ENCODE measurements at places on chromosomes 5 and 9. TPM values are rescaled to one million over a fixed set of nuclear protein-coding genes. Genes with fewer than 3 reads are reported as not detected.

GRCh38 chr5:84069608-84070179 is 315.0 kb downstream of the EDIL3 start:
- no peak overlapping the region for H3K27ac ChIP-seq
- no peaks in the 10 kb centered on the region for H3K27me3 ChIP-seq
- H3K36me3 ChIP-seq = no peaks in the 10 kb centered on the region
- no peak for DNase-seq
- no peaks in the 10 kb centered on the region for H3K4me1 ChIP-seq

- no peak within 1 kb of the TSS for H3K27ac ChIP-seq
- DNase-seq = no peak
- H3K4me1 ChIP-seq = no peaks in the 10 kb centered on the region
- H3K27me3 ChIP-seq = peaks cover 84% of the 10 kb centered on the region
- H3K4me3 ChIP-seq = no peak within 1 kb of the TSS
Measured at GRCh38 chr5:71719063-71719964, at the start of gene CARTPT. Gene CARTPT (plus strand): TSS chr5:71719275. CDS start chr5:71719294, 19 bp downstream.

The GABRB2 gene
- not detected for total RNA-seq

The NOXA1 gene
- 3.0 TPM for total RNA-seq

DNA sequence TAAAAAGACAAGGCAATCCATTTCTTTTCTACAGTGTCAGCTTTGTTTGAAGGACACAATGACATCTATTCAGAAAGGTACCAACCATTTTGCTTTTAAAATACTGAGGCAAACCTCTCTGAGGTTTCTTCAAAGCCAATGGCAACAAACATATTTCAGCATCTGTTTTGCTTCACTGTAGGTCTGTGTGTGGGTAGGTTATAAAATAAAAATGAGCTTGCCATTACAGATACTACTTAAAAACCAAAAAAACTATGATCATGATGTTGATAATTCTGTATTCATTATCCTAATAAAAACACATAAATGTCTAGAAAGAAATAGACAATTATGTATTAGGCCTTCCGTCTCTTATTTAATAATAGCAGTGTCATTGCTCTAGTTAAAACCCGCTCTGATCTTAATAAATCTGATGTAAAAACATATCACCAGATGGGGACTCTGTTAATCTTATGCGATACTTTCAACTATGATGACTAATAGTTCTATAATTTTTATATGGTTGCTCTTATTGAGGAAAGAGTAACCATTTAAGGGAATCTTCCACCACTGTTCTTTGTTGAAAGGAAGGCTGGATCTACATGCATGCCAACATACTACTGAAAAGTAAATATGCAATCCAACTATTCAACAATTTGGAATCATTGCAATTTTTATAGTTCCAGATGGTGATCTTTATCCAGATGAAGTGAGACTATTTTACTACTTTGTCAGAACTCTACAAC is 647.2 kb downstream of the PDE4D start:
- peaks cover 25% of the 10 kb centered on the region for H3K27me3 ChIP-seq
- H3K4me3 ChIP-seq = no peak overlapping the region
- H3K36me3 ChIP-seq = no peaks in the 10 kb centered on the region
- no peaks in the 10 kb centered on the region for H3K4me1 ChIP-seq
- no peak for DNase-seq
- no peak overlapping the region for H3K27ac ChIP-seq

DNA sequence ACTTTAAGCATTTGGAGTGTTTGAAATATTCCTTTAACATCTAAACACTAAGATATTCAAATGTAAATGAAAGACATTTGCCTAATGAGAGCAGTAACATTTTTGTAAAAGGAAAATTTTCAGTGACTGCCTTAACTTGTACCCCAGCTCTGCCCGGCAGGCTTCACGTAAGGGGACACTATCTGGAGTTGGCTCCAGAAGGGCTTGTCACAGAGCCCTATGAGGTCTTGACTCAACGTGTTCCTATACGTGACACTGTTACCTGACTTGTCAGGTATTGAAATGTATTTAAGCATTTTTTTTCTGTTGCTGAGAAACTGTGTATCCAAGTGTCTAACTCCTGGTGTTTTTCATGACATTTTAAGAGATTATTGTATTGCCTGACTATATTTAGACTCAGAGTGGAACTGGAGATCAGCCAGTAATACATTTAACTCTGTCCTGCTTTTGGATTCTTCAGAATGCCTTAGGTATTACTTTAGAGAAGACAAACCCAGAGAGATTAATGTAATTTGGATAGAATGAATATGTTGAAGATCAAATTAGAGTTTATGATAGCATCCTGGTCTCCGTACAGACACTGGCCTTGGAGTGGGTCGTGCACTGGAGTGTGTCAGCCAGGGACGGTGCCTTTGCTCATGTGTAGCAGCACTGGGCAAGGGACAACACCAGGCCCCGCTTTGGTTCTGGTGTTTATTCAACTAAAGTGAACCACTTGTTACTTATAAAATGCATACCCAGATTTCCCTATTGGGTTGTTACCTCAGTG is 34.6 kb upstream of the PHF2 start:
- no peak overlapping the region for H3K4me3 ChIP-seq
- H3K27me3 ChIP-seq = no peaks in the 10 kb centered on the region
- H3K4me1 ChIP-seq = peaks cover 3% of the 10 kb centered on the region

- peaks cover 9% of the 10 kb centered on the region for H3K4me1 ChIP-seq
- H3K27ac ChIP-seq = no peak overlapping the region
- no peak overlapping the region for H3K4me3 ChIP-seq
- H3K27me3 ChIP-seq = peaks cover 17% of the 10 kb centered on the region
- peaks cover 6% of the 10 kb centered on the region for H3K36me3 ChIP-seq
Measured at GRCh38 chr5:148961261-148962199, 101.3 kb downstream of the SH3TC2 start.

The HAVCR1 gene
- 1.4 TPM for total RNA-seq

The CFAP90 gene
- not detected for total RNA-seq

The HINT1 gene
- total RNA-seq = 264 TPM

- H3K27me3 ChIP-seq = peaks cover 77% of the 10 kb centered on the region
- no peak for DNase-seq
- H3K36me3 ChIP-seq = peaks cover 2% of the 10 kb centered on the region
- H3K4me3 ChIP-seq = no peak overlapping the region
Measured at GRCh38 chr9:21399956-21400355, 9.0 kb upstream of the IFNA8 start.

GRCh38 chr5:136613230-136613629 is 247.9 kb upstream of the TRPC7 start:
- no peak for DNase-seq
- H3K36me3 ChIP-seq = no peaks in the 10 kb centered on the region
- no peaks in the 10 kb centered on the region for H3K27me3 ChIP-seq
- H3K27ac ChIP-seq = no peak overlapping the region
- H3K4me1 ChIP-seq = no peaks in the 10 kb centered on the region
- H3K4me3 ChIP-seq = no peak overlapping the region

DNA sequence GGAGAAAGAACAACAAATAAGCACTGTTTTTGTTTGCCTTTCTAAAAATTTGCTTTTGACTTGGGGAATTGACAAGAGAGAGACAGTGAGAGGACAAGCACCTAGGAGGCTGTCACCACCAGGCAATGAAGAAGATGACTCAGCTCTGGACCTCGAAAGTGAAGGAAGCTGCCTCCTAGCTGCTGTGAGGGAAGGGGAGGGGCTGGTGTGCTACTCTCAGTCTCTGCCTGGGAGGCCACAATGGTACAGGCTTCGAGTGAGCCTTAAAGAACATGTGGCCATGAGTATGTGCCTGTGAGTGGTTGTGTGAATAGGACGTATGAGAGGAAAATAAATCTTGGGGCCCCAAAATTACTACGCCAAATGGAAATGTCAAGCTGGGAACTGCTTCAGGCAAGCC is 7.1 kb upstream of the PLK2 start:
- DNase-seq = no peak
- H3K27me3 ChIP-seq = peaks cover 17% of the 10 kb centered on the region
- peaks cover 4% of the 10 kb centered on the region for H3K4me1 ChIP-seq
- no peak overlapping the region for H3K4me3 ChIP-seq

DNA sequence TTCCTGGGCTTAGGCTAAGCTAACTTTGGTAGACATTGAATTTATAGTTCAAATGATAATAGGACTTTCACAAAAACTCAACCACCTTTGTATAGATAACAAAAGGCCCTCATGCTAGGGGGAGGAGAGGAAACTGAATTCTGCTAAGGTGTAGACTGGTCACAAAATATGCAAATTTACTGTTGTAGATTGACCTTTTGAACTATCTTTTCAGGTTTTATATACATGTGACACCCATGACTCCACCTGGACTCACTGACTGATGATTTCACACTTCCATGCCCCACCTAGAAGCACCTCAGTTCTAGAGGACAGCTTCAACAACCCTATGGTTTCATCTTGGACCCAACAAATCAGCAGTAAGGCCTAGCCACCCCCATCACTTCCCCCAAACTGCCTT is 165.7 kb downstream of the CEMIP2 start:
- no peak overlapping the region for H3K4me3 ChIP-seq
- no peaks in the 10 kb centered on the region for H3K36me3 ChIP-seq

DNA sequence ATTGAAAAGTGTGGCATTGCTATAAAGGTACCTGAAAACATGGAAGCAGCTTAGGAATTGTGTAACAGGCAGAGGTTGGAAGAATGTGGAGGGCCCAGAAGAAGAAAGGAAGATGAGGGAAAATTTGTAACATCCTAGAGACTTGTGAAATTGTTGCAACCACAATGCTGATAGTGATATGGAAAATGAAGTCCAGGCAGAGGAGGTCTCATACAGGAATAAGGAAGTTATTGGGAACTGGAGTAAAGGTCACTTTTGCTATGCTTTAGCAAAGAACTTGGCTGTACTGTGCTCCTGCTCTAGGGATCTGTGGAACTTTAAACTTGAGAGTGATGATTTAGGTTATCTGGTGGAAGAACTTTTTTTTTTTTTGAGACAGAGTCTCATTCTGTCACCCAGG is 43.5 kb downstream of the PTPDC1 start:
- H3K36me3 ChIP-seq = no peaks in the 10 kb centered on the region
- H3K27ac ChIP-seq = no peak overlapping the region
- no peak for DNase-seq
- H3K27me3 ChIP-seq = peaks cover 5% of the 10 kb centered on the region
- H3K4me3 ChIP-seq = no peak overlapping the region

The PRRX2 gene
- total RNA-seq = not detected

The IL3 gene
- not detected for total RNA-seq

The CCDC112 gene
- 3.5 TPM for total RNA-seq

GRCh38 chr5:8685704-8686103 is 816.8 kb downstream of the MTRR start:
- no peaks in the 10 kb centered on the region for H3K36me3 ChIP-seq
- H3K4me3 ChIP-seq = no peak overlapping the region
- no peak overlapping the region for H3K27ac ChIP-seq
- no peaks in the 10 kb centered on the region for H3K4me1 ChIP-seq
- no peaks in the 10 kb centered on the region for H3K27me3 ChIP-seq

The PBX3 gene
- total RNA-seq = 18.6 TPM

- H3K27ac ChIP-seq = no peak overlapping the region
- no peak overlapping the region for H3K4me3 ChIP-seq
- no peaks in the 10 kb centered on the region for H3K36me3 ChIP-seq
- no peak for DNase-seq
Measured at GRCh38 chr9:23011669-23012068, 565.0 kb downstream of the DMRTA1 start.

- DNase-seq = no peak
- no peaks in the 10 kb centered on the region for H3K4me1 ChIP-seq
- no peaks in the 10 kb centered on the region for H3K36me3 ChIP-seq
- H3K4me3 ChIP-seq = no peak overlapping the region
- H3K27ac ChIP-seq = no peak overlapping the region
Measured at GRCh38 chr9:111691672-111692329, 30.4 kb downstream of the GNG10 start.

The PCDHA2 gene
- not detected for total RNA-seq

DNA sequence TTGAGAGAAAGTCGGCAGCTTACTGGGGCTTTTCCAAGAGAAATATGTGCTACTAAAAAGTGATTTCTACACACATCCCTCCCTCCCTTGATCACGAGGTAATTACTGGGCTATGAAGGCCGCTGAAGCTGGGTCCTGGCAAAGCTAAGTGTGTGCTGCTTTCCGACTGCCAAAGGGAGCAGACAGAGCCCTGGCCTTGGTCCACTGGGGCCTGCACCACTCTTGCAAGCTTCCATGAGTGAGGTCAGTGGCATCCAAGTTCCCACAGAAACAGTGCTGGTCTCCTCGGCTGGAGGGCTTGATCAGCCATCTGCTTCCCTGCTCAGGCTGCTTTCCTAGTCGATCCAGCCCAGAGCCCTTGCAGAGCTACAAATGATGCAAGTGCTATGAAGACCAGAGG is 154.8 kb upstream of the LHFPL2 start:
- DNase-seq = no peak
- peaks cover 3% of the 10 kb centered on the region for H3K4me1 ChIP-seq
- no peak overlapping the region for H3K27ac ChIP-seq
- no peaks in the 10 kb centered on the region for H3K27me3 ChIP-seq

GRCh38 chr5:157750320-157750719 is 6.8 kb downstream of the LSM11 start:
- H3K27me3 ChIP-seq = no peaks in the 10 kb centered on the region
- H3K4me3 ChIP-seq = no peak overlapping the region
- no peak for DNase-seq

The TMOD1 gene
- 0.94 TPM for total RNA-seq

GRCh38 chr5:73174100-73174815 is 1.3 kb downstream of the TMEM174 start:
- peaks cover 84% of the 10 kb centered on the region for H3K27me3 ChIP-seq
- no peak overlapping the region for H3K27ac ChIP-seq
- no peak overlapping the region for H3K4me3 ChIP-seq
- H3K4me1 ChIP-seq = no peaks in the 10 kb centered on the region
- DNase-seq = no peak

The CCIN gene
- total RNA-seq = 1.4 TPM

DNA sequence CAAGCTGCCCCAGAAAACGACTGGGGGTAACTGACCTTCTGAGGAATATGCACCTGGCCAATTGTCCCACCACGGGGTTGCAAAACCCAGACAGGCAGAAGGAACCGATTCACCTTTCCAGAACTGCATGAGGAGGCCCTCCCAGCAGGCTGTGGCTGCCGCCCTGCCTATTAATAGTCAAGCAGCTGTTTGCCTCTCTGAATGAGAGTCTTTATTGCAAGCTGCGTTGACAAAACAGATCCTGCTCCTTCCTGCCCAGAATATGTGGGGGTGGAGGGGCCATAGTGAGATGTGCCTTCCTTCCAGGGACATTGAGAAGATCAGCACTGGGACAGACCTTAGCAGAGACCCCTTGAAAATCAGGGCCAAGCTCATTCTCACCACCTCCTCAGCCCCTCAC is 18.3 kb upstream of the TCOF1 start:
- H3K4me3 ChIP-seq = no peak overlapping the region
- no peak overlapping the region for H3K27ac ChIP-seq
- H3K36me3 ChIP-seq = peaks cover 2% of the 10 kb centered on the region
- no peak for DNase-seq

DNA sequence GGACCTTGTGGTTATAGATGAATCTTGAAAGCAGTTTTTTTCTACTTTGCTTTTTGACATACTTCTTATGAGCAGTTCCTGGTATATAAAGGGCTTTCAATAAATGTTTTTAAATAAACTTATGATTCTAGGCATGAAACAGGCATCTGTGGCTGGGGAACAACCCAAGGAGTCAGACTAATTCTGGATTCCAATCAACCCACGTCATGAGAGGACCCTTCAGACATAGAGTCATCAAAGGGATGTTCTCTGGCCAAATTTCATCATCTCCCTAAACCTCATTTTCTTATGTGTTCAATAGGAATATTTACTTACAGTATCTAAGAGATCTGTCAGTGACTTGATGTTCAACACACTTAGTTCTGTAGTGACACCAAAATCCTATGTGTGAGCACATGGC is 243.8 kb upstream of the ZNF462 start:
- no peak for DNase-seq
- no peaks in the 10 kb centered on the region for H3K27me3 ChIP-seq
- no peaks in the 10 kb centered on the region for H3K4me1 ChIP-seq
- H3K36me3 ChIP-seq = no peaks in the 10 kb centered on the region
- no peak overlapping the region for H3K27ac ChIP-seq
